ENCODE measurements at places on chromosomes 12 and 14.

- no peak for DNase-seq
Observed at GRCh38 chr12:106773286-106774004, 1.0 kb upstream of the RIC8B start.

DNA sequence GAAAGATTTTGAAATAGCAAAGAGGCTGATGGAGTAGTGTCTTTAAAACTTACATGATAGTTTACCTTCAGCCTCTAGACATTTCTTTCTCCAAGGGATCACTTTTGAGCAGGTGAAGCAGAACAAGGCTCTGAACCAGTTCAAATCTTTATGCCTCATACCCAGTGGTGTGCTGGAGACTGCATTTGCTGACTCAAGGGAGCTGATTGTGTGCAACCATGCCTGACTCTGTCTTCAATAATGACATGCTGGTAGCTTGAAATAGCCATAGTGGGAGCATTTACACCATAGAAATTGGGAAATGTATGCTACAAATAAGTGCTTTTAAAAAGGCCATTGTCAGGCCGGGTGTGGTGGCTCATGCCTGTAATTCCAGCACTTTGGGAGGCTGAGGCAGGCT lies 482.0 kb downstream of the TMTC2 start:
- no peak for DNase-seq

DNA sequence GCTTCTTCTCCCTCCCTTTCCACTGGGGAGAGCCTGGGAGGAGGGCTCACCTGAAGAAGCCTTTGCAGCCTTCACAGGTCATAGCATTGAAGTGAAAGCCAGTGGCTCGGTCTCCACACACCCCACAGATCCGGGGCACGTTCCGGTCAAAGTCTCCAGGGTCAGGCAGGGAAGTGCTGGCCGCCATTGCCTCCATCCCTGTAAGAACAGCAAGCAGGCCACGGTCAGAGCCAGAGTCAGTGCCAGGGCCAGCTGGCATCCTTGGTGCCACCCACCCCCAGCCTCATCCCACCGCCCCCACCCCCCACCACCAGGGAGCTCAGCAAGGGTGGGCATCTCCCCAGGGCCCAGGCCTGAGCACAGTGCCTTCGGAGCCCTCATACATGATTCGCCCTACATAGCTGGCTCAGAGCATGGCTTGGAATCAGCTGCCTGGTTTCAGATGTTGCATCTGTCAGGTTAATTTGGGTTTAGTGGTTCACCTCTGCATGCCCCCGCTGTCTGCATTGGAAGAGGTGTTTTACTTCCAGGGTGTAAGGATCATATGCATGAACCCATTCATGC lies 25.8 kb downstream of the VDR start:
- no peak for DNase-seq

- DNase-seq = no peak
Observed at GRCh38 chr14:59490756-59491155, 6.4 kb downstream of the JKAMP start.

DNA sequence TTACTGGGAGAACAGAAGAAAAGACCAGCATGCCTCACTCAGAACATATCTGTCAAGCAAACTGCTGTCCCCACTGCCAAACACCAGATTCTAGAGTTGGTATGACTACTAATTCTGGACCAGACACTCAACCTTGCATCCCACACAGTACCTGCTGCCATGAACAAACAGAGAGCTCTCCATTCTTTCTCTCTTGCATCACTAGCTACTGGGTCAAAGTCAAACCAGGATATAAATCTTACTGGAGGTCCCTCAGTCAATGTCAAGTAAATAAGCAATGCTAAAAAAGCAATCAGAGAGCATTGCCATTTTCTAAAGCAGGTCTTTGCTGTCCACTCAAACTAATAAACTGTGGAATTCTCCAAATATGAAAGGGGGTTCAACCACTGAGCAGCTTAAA lies 452.4 kb upstream of the SEL1L start:
- DNase-seq = no peak

GRCh38 chr12:77841521-77841920 lies 10.8 kb downstream of the NAV3 start:
- no peak for DNase-seq

DNA sequence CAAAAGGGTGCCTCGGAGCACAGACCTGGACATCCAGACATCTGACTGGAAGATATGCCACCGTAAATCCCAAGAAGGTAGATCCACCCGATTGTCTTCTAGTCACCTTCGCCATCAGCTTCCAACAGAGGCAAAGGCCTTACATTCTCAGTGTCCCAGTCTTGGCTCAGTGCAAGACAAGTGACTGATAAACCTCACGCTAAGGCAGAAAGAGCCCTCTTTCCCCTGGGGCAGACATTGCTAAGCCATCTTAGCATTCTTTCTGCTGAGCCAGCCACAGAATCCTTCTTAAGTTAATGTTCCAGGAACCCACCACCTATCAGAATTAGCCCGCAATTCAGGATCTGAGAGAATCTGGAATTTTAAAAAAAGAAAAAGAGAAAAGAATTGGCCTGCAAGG lies 4.3 kb upstream of the PLEKHG6 start:
- no peak for DNase-seq

GRCh38 chr12:109836916-109837315 lies 3.7 kb upstream of the TRPV4 start:
- DNase-seq = no peak

GRCh38 chr14:72054911-72055310 lies 122.7 kb downstream of the RGS6 start:
- no peak for DNase-seq

- no peak for DNase-seq
Observed at GRCh38 chr12:65055859-65056258, 65.2 kb downstream of the WIF1 start.

DNA sequence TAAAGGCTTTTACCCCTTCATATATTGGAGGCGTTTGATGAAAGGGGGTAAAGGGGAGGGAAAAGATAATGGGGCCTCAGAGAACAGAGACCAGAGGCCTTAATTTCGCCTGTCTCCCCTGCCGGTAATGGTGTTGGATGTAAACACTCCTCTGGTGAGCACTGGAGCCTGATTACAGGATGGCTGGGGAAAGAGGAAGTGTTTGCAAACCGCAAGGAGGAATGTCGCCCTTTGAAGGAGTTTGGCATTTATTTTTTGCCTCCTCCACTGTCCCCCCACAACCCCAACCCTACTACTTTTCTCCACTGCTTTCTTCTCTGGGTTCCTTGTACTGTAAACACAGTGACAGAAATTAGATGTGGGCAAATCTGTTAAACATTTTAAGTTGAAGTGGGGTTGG lies 211.9 kb upstream of the TBX3 start:
- DNase-seq = no peak

GRCh38 chr12:103128862-103129501 lies 171.5 kb downstream of the ASCL1 start:
- DNase-seq = no peak

DNA sequence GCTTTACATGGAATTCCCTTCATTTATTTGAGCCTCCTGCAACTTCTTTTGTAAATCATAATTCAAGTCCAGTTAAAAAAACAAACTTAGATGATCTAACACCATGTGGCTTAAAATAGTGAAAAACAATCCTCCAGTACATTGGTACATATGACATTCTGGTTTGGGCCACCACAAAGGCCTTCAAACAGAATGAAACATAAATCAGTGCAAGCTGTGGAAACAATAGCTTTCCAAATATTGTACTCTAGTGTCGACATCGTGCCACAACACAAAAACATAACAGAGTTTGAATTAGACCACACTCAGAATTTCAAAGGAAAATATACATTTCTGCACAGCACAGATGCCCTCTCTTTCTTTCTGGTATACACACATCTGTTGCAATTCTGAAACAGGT lies 751.3 kb downstream of the SLC6A15 start:
- no peak for DNase-seq

- DNase-seq = no peak
Observed at GRCh38 chr12:99195474-99195873, 452.1 kb upstream of the GARIN6 start.

Measured in stimulated activated CD8-positive, alpha-beta memory T cell treated with anti-CD3 and anti-CD28 coated beads, Interleukin-4, amount 100 ng/mL, for 1 hour (primary cell).